ENCODE measurements at places on chromosomes 3 and 15.

GRCh38 chr3:23405081-23405480, 202.0 kb downstream of the UBE2E2 start:
- DNase-seq: no peak

GRCh38 chr3:80094589-80094988, 326.8 kb upstream of the ROBO1 start:
- no peak for DNase-seq

DNA sequence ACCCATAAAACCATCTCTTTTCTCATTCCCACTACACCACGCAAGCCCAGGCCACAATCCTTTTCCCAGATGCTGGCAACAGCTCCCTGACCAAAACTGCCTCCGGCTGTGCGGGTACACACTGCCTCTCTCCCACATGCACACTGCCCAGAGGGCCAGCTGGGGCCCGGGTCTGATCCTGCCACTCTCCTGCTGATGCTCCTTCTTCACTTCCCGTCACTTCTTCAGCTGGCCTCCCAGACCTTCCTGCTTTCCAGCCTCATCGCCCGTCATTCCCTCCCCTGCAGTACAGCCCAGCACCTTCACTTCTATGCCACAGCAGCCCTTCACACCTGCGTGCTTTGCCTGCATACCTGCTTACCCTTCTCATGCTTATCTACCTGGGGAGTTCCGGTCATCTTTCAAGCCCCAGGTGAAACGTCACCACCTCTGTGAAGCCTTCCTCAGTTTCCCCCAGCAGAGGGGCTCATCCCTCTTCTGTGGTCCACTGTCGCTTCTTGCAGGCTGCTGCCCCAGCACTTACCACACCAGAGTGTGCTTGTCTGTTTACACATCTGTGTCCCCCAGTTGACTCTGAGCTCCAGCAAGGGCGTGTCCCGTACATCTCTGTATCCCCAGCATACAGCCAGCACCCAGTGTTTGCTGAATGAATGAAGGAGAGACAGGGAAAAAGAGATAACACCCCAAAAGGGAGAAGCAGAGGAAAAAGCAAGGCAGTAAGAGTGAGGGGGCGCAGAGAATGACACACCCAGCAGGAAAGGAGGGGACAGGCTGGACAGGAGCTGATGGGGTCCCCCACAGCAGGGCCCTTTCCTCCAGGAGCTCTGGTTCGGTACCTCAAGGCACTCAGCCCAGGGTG, 22.2 kb downstream of the GRAMD2A start:
- no peak for DNase-seq

DNA sequence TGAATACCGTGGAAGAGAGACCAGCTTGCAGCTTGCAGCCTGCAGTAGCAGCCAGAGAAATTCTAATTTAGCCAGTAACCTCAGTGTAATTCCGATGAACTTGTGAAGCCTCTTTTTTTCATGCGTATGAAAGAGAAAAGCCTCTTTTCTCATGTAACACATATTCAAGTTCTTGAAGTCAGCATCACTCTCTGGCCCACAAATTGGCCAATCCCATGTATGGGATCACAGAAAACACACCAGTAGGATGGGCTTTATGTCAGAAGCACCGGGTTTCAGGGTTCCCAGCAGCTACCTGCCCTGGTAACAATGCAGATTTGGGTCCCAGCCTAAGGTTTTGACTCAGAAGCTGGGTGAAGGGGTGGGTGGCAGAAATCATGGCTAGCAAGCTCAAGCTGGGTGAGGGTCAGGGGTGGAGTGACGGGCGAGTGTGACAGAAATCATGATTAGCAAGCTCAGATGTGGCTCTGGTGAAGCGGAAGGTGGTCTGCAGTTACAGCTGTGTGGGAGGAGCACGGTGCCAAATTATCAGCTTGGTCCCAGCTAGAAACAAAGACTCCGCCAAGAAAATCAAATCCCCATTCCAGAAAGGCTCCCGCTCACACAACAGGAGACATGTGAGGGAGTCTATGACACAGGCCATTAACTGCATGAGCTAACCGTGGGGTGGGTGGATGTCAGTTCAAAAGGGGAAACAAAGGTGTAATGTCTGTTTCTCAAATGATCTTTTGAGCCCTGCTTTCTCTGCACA, 86.6 kb downstream of the SNRK start:
- no peak for DNase-seq

DNA sequence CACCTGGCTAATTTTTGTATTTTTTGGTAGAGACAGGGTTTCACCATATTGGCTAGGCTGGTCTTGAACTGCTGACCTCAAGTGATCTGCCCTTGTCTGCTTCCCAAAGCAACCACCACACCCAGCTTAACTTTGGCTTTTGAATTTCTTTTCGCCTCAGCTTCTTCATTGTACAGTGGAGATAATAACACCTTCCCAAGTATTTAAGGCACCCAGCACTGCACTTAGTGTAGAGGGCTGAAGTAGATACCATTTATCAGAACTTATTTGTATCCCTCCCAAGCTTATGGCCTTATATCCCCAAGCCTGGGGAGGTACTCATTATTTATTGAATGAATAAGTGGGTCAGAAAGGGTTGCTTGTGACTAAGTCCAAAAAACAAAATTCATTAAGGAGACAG, 2.3 kb downstream of the SQOR start:
- no peak for DNase-seq

DNA sequence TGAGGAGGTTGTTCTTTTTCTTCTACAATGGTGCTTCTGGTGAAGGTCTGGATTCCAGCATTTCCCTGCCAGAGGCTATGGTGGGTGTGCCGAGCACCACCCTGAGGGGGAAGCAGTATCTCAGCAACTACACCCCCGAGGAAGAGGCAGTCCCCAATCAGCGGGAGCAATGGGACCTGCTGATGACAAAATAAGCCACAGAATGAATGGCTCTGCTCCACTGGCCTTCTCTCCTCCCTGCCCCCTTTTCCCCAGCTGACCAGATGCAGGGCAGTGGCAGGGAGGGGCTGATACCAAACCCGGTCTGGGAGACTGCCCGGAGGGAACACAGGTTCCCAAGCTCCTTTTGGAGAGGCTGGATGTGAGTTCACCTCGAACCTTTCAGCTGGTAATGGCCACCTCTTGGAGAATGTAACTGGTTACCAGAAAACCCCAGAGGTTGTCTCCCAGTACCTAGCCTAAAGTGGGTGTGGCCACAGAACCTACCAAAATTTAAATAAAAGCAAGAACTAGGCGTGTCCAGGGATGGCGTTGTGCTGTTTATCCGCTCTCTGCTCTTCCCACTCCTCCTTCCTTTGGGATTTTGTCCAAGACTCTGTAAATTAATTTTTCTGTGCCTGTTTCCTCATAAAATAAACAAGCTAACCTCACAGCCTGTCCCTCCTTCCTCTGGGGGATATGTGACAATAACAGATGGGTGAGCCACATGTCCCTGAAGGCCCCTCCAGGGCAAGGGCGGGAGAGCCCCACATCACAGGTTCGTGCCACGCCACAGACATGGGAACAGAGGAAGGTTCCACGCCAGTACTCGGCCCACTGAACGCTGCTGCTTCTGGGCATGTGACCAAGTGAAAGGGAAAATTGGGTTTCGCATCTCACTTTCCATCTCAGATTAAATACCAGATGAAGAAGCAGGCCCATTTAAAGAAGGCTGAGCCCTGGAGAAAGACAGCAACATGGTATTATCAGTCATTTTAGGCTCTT, 35.1 kb upstream of the SPTBN5 start:
- peak; percentile 41 for DNase-seq

GRCh38 chr3:46656778-46657556, 36.5 kb downstream of the ALS2CL start:
- DNase-seq: no peak

GRCh38 chr3:127525373-127525772, 65.2 kb downstream of the TPRA1 start:
- DNase-seq: peak; percentile 25

DNA sequence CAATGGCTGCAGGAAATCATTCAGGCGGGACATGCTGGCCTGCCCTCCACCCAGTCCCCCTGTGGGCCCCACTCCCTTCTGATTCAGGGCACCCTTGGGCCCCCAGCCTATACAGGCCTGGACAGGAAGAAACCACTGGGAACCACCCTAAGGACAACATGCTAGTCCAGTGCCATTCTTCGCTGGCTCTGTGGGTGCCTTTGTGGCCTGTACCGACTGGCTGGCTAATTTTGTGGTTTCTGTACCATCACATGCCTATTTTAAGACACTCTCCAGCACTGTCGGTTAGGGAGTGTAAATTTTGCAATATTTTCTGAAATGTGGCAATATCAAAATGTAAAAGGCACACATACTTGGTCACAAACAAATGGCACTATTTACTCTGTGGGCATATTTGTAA, 61.4 kb upstream of the POLG start:
- no peak for DNase-seq

GRCh38 chr3:55511895-55512570, 24.9 kb upstream of the WNT5A start:
- peak; percentile 70 for DNase-seq

GRCh38 chr15:61196156-61196555, 32.9 kb downstream of the RORA start:
- no peak for DNase-seq

GRCh38 chr3:28042707-28043106, 198.7 kb upstream of the CMC1 start:
- DNase-seq: no peak

- no peak for DNase-seq
Measured at GRCh38 chr15:95760508-95760907, 570.0 kb upstream of the NR2F2 start.

GRCh38 chr3:194163697-194164096, 27.7 kb downstream of the HES1 start:
- DNase-seq: no peak

- DNase-seq: no peak
Measured at GRCh38 chr15:29435811-29436210, 166.2 kb upstream of the NSMCE3 start.

GRCh38 chr3:107668963-107669362, 146.2 kb downstream of the BBX start:
- no peak for DNase-seq

DNA sequence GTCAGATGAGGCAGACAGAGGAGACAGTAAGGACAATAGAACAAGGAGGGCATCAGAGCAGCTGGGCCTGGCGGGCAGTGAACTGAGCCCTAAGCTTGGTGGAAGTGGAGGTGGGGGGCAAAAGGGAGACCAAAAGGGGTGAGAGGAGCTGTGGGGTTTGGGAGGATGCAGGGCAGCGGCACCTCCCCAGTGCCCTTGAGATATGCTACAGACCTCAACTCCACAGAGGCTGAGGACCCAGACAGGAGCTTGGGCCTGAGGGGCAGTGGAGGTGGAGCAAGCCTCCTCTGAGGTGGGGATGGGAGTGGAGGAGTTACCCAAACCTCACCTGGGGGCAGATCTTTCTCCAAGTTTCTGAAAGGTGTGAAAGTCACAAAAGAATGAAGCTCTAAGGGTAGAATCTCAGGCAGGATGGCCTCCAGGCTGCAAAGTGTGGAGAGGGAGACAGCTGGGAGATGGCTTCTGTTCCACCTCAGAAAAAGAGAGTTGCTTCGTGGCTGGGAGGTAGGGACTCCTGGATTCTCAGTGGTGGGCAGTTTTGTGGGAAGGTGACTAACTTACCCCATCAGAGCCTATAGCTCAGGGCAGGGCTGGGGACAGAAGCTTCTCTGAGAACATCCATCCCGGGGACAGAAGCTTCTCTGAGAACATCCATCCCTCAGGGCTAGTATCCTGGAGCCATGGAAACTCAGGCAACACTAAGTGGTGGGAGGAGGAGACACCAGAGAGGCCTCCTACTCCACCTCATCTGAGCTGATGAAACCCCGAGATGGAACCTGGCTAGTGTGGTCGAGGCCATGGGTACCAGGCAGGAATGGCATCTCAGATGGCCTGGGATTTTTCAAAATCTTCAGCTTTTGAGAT, 2.3 kb upstream of the CLK3 start:
- no peak for DNase-seq
